ENCODE measurements at places on chromosomes 1 and 21. TPM values are rescaled to one million over a fixed set of nuclear protein-coding genes. Genes with fewer than 3 reads are reported as not detected.

DNA sequence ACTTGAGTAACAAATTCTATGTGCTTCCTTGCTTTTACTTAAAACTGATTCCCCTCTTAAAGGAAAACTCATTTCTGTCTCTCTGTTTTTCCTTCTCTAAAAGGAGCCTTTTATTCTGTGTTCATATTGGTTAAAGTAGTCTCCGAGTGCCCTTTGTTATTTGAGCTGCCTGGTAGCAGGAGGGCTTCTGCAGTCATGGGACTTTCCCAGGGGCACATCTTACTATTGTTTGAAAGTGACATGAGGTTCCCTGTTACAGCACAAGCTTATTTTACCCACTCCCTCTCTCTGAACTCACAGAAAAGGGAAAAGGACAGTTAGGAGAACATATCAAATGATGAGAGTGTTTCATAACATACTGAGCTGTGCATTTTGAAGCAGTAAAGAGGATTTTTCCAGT is 58.1 kb upstream of the ANGPTL1 start:
- no peak for DNase-seq

DNA sequence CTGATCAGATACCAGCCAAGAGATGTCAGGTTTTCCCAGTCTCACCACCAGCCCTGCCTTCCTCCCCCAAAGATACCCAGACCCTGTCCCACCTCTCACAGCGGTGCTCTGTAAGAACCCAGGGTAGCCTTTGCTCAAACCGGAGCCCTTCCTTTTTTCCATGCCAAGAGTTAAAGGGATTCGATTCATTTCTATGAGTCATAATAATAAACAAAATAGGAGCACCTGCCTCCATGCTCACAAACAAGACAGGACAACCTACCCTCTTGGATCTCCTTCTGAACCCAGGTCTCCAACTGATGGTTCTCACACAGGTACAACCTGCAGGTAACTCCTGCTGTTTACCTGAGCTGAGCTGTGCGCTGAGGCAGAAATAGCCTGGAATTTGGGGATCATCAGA is 5.9 kb upstream of the ATP1A2 start:
- DNase-seq: no peak

The DNAI4 gene
- polyA plus RNA-seq: 10.7 TPM

The FGR gene
- polyA plus RNA-seq: 2.0 TPM

DNA sequence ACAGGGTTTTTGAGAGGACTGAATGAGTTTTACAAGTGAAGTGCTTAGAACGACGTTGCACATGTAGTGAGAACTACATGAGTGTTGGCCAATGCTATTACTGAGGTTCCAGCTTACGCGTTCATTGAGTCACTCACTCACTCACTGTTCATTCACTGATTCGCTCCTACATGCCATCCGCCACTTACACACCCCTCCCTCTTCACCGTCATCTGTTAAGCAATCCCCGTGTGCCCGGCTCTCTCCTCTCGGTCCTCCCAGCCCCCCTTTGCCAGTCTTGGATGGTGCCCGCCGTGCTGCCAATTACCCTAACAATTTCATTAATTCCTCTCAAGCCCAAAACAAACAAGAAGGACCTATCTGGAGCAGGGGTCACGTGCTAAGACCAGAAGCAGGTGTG is 27.3 kb upstream of the EPHA2 start:
- DNase-seq: no peak

- no peak for DNase-seq
These were observed 179.5 kb downstream of the LRRC7 start for GRCh38 chr1:69747207-69747606.

GRCh38 chr21:33073636-33074035 is 3.7 kb downstream of the OLIG1 start:
- DNase-seq: no peak

The DENND4B gene
- 25.9 TPM for polyA plus RNA-seq

GRCh38 chr1:33893147-33893830 is 29.4 kb downstream of the HMGB4 start:
- no peak for DNase-seq

The EDN2 gene
- polyA plus RNA-seq: 4.8 TPM

- DNase-seq: no peak
These were observed 2.0 kb upstream of the PERM1 start for GRCh38 chr1:983798-984475.

DNA sequence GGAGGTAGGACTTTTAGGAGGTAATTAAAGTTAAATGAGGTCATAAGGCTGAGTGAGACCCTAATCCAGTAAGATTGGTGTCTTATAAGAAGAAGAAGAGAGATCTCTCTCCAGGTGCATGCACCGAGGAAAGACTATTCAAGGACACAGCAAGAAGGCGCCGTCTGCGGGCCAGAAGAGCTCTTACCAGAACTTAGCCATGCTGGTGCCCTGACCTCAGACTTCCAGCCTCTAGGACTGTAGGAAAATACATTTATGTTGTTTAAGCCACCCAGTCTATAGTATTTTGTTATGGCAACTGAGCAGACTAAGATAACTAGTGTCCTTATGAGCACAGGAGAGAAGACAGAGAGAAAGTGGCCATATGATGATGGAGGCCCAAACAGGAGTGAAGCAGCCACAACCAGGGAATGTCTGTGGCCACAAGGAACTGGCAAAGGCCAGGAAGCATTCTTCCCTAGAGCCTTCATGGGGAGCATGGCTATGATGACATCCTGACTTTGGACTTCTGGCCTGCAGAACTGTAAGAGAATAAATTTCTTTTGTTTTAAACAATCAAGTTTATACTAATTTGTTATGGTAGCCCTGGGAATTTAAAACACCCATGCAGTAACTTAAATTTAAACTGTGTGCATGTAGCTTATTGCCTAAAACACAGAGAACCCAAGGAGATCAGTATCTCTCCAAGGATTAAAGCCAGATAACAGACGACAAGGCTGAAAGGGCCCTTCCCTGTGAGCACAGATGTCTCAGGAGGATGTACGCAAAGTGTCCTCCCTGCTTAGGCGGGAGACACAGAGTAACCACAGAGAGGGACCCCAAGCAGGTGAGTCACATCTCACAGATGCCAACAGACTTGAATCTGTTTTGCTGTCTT is 9.9 kb upstream of the CD58 start:
- DNase-seq: no peak

The ID3 gene
- 303 TPM for polyA plus RNA-seq

The KIF26B gene
- polyA plus RNA-seq: 44.6 TPM

- DNase-seq: no peak
These were observed 248.6 kb downstream of the TBX15 start for GRCh38 chr1:118739501-118739900.

GRCh38 chr1:199851439-199852140 is 175.9 kb upstream of the NR5A2 start:
- DNase-seq: no peak

The YBEY gene
- 24.5 TPM for polyA plus RNA-seq

The CFHR3 gene
- polyA plus RNA-seq: 0.42 TPM

GRCh38 chr1:222712253-222713090 is at the start of the genes AIDA and BROX:
AIDA (minus strand) TSS chr1:222712491; CDS start chr1:222712317, 174 bp downstream.
BROX (plus strand) TSS chr1:222712564; CDS start chr1:222715700, 3,136 bp downstream.
- peak; percentile 82 for DNase-seq

DNA sequence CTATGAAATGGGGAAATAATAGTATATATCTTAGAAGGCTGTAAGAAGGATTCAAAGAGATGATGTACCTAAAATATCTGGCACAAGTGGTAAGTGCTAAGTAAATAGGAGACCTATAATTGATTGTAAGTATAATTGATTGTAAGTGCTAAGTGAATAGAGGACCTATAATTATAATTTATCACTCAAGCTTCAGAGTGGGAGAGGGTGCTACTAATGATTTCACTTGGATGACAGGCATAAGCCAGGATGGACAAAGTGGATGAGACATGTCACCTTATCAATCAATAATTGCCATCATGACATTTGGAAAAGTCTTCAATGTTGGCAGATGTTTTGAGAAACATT is 11.2 kb downstream of the RCAN1 start:
- no peak for DNase-seq

GRCh38 chr1:173164686-173165085 is 42.4 kb downstream of the TNFSF4 start:
- no peak for DNase-seq

DNA sequence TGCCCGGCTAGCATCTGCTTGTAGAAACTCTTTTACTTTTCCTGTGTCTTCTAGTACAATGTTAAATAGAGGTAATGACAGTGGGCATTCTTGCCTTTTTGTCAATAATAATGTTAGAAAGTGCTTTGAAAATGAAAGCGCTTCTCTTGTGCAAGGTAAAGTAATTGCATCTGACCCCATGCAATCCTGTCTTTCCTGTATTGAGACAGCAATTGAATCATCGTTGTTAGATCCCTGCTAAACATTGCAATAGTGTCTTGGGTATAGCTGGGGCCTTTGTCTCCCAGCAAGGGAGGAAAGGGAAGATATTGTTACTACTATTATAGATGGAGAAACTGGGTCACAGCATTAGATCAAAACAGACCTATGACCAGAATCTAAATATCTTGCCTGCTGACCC is 80.9 kb downstream of the TLR5 start:
- DNase-seq: no peak

DNA sequence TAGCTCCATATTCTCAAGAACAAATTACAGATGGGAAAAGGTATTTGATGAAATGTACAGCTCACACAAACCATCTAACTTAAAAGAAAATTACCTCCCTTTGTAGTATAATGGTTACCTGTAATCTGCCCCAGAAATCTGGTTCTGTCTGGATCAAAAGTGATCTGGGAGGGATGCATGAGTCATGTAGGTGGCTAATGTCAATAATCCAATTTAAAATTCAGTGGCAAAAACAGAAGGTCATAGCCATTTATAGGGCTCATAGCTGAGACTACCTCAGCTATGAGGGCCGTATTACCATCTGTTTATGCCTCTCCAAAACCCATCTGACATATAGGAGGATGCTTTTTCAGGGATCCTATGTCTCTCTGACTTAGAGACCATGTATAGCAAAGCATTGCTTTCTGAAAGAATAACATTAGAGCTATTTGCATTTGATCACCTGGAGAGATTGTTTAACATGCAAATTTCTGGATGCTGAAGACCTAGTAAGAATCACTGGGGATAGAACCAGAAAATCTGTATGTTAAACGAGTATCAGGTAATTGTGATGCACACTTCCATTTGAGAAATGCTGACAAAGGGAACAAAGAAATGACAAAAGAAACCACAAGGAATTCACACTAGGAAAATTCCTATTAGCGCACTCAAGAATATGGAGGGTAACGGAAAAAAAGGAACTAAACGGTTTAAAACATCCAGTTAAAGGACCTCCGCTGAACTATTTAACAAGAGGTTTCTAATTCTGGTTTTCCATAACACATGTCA is 17.6 kb downstream of the PAXBP1 start:
- DNase-seq: no peak

- no peak for DNase-seq
These were observed 24.1 kb upstream of the ARHGEF11 start for GRCh38 chr1:157069601-157070000.
